Myocyte (in vitro differentiated cells): ENCODE measurements at places on chromosomes 12 and 14. TPM values are rescaled to one million over a fixed set of nuclear protein-coding genes. Genes with fewer than 3 reads are reported as not detected.

Gene TEAD4
- 328 and 451 TPM in 2 replicates for total RNA-seq

Gene PRPF40B
- 12.4 and 14.7 TPM in 2 replicates for total RNA-seq

Gene SERPINA12
- total RNA-seq, result not detected in 2 replicates

Gene PTCSC3
- not detected in 2 replicates for total RNA-seq

Gene TMEM52B
- total RNA-seq, result not detected in 2 replicates

Gene KRT72
- total RNA-seq, result not detected in 2 replicates

Gene FBLN5
- total RNA-seq, result 4.9 and 7.3 TPM in 2 replicates

Gene ATL1
- 5.0 and 7.4 TPM in 2 replicates for total RNA-seq

Gene B4GALNT1
- 2.5 and 3.4 TPM in 2 replicates for total RNA-seq

Gene IL26
- not detected in 2 replicates for total RNA-seq

Gene FLVCR2
- total RNA-seq, result 42.5 and 53.8 TPM in 2 replicates

Gene ZBTB42
- 7.6 TPM in 2 replicates for total RNA-seq

Gene FOXN4
- not detected in 2 replicates for total RNA-seq

Gene SRRM4
- under 0.01 TPM in 1 of 2 replicates, not detected in the other for total RNA-seq

Gene TSPAN9
- total RNA-seq, result 238 and 379 TPM in 2 replicates

Gene KLRK1
- total RNA-seq, result 0.21 TPM in 1 of 2 replicates, not detected in the other

Gene ULK1
- total RNA-seq, result 11.2 and 21.3 TPM in 2 replicates

Gene JAG2
- 32.5 and 42.7 TPM in 2 replicates for total RNA-seq

Gene KRT75
- not detected in 2 replicates for total RNA-seq

Gene ENDOU
- total RNA-seq, result not detected in 2 replicates

Gene ADAMTS20
- total RNA-seq, result 0.31 and 0.40 TPM in 2 replicates

Gene KRT80
- total RNA-seq, result 46.3 and 68.4 TPM in 2 replicates

Gene ERBB3
- total RNA-seq, result 178 and 188 TPM in 2 replicates

Gene SMCO2
- not detected in 2 replicates for total RNA-seq

Gene KRT85
- not detected in 2 replicates for total RNA-seq

Gene TMTC1
- 109 and 159 TPM in 2 replicates for total RNA-seq

Gene EPYC
- not detected in 2 replicates for total RNA-seq

Gene TEX52
- not detected in 2 replicates for total RNA-seq

Gene PLEK2
- total RNA-seq, result not detected in 2 replicates

Gene ARF3
- total RNA-seq, result 47.6 and 54.1 TPM in 2 replicates

Gene SLC39A2
- total RNA-seq, result not detected in 2 replicates

Gene INHBE
- total RNA-seq, result 12.2 and 15.7 TPM in 2 replicates

Gene TPH2
- not detected in 2 replicates for total RNA-seq

Gene LPAR5
- not detected in 2 replicates for total RNA-seq

Gene SERPINA5
- not detected in 2 replicates for total RNA-seq

Gene THTPA
- 31.6 and 42.1 TPM in 2 replicates for total RNA-seq
